MV-4-11 (cell line): ENCODE measurements at places on chromosomes 13 and 19.

DNA sequence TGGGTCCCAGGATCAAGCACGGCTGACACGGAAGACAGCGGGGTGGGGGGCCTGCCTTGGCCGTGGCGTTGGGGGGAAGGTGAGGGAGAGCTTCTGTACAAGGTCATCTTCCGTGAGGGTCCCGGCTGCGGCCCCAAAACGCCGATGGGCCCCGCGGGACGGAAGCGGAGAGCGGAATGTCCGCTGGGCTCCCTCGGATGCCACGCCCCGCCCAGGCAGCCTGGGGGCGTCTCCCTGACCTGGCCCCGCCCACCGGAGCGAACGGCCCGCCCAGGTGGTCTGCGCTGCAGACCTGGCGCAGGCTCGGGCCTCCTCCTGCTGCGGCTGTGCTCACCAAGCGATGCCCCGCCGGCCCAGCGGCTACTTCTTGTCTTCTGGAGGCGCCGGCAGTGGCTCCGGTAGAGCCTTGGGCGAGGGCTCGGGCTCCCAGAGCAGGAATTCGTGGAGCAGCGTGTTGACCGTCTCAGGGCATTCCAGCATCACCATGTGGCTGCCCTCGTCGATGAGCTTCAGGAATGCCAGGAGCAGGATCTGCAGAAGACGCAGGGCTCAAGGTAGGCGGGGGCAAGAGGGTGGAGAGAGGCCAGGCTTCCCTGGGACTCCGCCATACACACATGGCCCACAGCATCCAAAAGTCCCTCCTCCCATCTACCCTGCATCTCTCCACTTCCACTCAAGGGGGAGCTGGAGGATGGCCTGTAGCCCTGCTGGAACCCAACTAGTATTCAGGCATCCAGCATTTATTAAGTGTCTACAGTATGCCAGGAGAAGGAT, 10.7 kb downstream of the ABHD8 start:
- DNase-seq = peak; percentile 94

DNA sequence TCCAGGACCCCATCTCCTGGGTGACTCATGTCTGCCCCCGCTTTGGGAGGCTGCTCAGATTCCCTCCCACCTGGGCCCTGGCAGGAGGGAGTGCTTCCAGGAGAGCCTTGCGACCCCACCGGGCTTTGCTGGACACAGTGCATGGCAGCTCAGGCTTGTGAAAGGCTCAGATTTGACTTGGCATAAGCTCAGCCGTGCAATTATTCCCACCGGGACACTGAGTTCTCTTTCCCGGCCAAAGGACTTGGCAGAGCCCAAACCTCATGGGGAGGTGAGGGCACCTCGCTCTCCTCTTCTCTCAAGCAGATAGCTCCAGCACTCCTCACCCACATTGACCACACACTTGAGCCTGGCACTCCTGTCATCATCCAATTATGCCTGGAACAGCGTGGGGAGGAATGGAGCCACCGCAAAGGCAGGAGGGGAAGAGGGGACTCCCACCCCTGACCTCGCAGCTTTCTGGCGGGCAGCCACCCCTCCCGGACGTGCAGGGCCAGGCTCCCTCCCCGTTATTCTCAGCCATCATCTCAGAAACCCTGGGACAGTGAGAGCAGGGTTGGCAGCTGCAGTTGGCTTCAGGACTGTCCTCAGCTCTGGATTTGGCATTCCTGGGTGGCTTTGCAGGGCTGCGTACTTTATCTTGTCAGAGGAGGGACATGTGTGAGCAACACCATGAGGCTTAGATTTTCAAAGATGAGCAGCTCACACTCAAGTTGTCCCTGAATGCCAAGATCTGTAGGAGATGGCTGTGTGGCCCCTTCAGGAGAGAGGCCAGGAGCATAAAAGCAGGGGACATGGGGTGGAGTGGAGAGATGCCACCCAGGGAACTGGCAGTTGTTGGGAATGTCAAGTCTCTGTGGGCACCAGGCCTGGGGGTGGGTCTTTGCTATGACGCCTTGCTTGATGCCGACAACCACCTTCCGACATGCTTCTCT, 306.2 kb downstream of the TEX29 start:
- no peak for DNase-seq

- no peak for DNase-seq
These were observed 11.1 kb downstream of the ZNF417 start for GRCh38 chr19:57905258-57905657.

GRCh38 chr13:109256866-109257760, 529.3 kb downstream of the IRS2 start:
- DNase-seq = no peak

GRCh38 chr13:93045836-93046235, 180.8 kb upstream of the GPC6 start:
- DNase-seq = no peak

DNA sequence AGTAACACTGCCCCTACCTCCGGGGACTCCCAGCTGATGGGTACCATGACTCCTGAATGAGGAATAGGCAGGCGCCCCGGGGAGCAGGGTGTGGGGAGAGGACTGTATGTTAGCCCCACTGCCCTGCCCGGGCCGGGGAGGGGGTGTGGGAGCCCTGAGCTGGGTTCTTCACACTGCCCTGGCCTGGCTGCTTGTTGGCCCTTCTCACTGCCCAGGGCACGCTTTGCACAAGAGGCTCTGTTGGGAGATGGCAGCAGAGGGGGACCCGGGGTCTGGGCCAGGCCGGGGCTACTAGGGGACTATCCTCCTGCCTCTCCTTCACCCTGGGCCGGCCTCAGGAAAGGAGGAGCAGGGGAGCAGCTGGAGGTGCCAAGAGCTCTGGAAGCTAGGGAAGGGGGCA, 19.3 kb upstream of the KCTD15 start:
- no peak for DNase-seq

GRCh38 chr19:47357788-47358680, 8.9 kb downstream of the DHX34 start:
- DNase-seq = no peak

- DNase-seq = peak; percentile 98
These were observed 73.8 kb downstream of the GADD45B start for GRCh38 chr19:2549701-2550191.

DNA sequence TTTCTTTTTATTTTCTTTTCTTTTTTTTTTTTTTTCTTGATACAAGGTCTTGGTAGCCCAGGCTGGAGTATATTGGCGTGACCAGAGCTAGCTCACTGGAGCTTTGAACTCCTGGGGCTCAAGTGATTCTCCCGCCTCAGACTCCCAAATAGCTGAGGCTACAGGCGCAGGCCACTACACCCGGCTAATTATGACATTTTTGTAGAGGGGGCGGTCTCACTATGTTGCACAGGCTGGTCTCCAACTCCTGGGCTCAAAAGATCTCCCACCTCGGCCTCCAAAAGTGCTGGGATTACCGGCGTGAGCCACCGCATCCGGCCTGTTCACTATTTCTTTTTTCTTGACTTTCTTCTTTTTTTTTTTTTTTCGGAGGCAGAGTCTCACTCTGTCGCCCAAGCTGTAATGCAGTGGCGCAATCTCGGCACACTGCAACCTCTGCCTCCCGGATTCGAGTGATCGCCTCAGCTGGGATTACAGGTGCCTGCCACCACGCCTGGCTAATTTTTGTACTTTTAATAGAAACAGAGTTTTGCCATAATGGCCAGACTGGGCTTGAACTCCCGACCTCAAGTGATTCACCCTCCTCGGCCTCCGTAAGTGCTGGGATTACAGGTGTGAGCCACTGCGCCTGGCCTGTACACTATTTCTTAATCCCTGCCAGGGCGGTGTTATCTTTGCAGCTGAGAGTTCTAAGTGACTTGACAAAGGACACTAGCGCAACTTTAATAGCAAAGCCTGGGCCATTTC, 37.1 kb upstream of the LSM14A start:
- DNase-seq = peak; percentile 62

GRCh38 chr13:113964251-113964995, 9.5 kb downstream of the C13orf46 start:
- DNase-seq = no peak

DNA sequence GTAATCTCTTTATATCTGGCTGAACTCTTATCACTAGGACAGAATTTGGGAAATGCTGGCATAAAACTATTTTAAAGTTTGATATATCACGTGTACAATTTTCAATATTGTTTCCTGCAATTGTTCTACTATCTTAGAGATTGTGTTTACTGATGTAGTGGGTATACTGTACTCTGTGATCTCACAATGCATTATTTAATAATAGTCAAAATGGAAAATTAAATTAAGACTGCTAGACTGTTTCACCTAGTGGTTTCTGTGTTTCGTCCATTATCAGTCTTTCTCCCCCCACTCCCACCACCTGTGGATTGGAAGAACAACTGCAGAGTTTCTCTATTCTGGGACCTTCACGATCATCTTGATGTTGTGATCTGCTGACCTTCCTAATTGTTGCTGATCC, 449.2 kb upstream of the SLC10A2 start:
- DNase-seq = no peak

GRCh38 chr13:36804588-36804987, 14.4 kb upstream of the RFXAP start:
- DNase-seq = no peak

- DNase-seq = no peak
These were observed 2.8 kb downstream of the EVI5L start for GRCh38 chr19:7832781-7833180.
